ENCODE measurements at places on chromosomes 13 and 19.

DNA sequence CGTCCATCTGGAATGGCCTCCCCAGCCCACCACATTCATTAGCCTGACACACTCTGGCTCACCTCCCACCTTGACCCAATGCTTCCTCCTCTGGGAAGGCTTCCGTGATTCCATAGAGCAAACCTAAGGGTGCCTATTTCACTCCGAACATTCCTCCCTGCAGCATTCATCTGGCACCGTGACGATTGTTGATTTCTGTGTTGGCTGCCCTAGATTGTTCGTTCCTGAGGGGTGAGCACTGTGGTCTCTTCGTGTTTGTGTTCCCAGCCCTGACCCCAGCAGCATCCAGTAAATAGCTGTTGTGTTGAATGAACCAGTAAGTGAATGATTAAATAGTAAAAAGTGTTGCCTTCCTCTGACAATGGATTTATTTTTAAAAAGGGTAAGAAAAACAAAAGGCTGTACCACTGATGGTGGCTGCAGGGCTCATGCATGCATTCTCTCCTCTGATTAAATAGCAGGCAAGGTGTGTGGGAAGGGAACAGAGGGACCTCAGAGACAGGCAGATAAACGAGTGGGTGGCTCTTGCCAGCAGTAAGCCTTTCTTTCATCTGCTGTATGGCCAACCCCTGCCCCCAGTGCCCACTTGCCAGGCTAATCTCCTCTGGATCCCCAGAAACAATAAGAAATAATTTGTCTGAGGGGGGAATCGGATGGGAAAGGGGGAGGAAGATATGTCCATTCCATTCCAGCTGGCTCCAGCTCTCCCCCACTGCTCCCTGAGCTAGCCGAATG lies 48.4 kb upstream of the CACNA1A start:
- no peak for DNase-seq

- DNase-seq: no peak
These were observed 73.8 kb downstream of the TRPM4 start for GRCh38 chr19:49231389-49231788.

DNA sequence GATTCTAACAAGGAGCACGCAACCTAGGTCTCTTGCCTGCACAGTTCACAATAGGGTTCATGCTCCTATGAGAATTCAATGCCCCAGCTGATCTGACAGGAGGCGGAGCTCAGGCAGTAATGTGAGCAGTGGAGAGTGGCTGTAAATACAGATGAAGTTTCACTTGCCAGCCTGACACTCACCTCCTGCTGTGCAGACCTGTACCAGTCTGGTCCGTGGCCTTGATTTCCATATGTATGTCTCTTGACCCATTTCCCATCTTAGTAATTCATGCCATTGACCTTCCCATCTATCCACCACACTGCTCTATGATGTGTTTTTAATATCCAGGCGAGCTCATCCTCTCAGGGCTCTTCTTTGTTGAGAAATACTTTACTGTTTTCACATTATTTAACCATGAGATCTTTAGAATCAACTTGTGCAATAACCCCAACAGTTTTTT lies 95.2 kb downstream of the LRCH1 start:
- DNase-seq: no peak

DNA sequence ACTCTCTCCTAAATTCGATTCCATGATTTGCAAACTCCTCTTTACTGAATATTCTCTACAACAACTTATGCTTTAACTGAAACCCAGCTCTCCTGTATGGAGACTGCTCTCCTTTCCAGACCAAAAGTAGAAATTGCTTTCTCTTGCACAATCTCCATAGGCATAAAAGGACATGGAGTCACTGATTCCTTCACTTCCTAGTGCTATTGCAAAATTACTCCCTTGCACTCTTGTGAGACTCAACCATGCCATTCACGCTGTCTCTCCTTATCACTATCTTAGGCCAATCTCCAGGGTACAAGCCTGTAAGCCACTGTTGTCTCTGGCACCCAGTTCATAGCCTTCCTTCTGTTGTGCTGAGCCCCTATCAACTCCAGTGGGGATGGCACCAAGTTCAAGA lies 30.6 kb downstream of the SERPINE3 start:
- DNase-seq: no peak

DNA sequence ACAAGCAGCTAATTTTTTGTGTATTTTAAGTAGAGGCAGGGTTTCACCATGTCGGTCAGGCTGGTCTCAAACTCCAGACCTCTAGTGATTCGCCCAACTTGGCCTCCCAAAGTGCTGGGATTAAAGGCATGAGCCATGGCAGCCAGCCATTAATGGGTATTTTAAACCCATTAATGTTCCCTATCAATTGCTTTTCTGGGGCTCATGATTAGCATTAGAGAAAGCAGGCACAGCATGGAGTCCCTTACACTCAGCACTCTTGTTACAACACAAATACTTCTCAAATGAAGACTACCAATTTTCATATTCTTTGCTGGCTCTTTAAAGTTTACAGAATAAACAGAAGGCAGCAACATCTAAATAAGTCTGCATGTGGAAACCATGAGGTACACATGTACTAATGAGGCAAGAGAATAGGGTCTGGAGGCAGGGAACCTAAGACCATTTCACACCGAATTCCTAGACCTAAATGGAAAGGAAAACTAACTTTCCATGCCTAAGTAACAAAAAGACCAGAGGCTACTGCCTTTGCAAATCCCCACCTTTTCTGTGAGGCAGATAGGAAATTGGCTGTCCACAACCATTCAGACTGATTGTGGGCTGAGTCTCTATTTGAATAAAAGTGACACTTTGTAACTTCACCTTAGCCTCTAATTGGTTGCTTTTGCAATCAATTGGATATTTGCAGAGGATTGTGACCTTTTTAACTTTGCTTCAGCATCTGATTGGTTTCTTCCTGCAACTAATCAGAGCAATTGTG lies 21.2 kb downstream of the ZNF675 start:
- no peak for DNase-seq

GRCh38 chr13:99393791-99394735 lies 86.9 kb upstream of the GPR183 start:
- no peak for DNase-seq

GRCh38 chr13:31351376-31351775 lies 151.6 kb downstream of the B3GLCT start:
- DNase-seq: no peak

- no peak for DNase-seq
These were observed 27.0 kb downstream of the ZIC5 start for GRCh38 chr13:99944606-99945005.

DNA sequence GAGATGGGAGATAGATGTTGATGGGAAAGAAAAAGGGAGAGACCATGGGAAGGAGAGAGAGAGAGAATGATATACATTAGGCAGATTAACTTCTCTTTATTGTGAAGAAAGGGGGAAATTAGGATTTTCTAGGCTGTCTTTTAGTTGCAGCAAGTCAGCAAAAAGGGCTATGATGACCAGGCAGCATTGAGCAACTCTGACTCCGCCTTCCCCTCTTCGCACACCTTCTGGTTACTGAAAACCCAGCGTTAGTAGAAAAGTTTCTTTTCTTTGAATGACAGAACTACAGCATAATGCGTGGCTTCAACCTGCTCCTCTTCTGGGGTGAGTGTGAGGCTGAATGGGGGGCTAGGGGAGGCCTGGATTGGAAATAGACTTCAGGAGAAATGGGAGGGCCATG lies at the start of gene ADGRE1:
Gene ADGRE1 (plus strand): TSS at position 264 of the 400 bp plus-strand sequence. CDS start 30 bp downstream, at position 294.
- DNase-seq: no peak

DNA sequence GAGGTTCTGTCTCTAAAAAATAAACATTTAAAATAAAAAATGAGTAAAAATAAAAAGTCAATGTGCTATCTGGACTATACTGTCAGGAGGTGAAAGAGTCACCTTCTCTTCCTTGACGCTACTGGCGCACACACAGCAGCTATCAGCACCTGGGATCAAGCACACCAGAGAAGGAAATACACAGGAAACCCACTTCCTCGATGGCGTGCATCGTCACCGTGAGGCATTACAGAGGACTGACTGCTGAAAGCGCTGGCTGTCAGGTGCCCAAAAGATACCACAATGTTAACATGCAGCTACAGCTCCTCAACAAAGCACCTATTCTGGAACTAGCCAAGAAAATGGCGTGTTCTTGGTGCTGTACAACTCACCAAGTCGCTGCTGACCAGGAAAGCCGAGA lies 6.1 kb downstream of the SLC35E1 start:
- no peak for DNase-seq

DNA sequence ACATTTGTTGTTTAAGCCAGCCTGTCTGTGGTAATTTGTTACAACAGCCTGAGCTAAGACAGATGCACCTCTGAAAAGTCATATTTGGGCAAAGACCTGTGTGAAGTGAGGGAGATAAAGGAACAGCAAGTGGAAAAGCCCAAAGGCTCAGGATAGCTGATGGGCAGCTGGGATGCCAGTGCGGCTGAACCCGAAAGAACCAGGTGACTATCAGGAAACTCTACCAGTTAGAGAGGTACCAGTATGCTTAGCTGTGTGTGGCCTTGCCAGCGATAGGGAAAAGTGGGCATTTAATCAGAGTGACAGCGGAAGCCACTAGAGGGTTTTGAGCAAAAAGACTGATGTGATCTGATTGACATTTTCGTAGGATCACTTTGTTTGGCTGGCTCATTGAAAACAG lies 764.8 kb upstream of the GPC6 start:
- DNase-seq: no peak

- DNase-seq: no peak
These were observed 1.1 kb downstream of the ZBTB45 start for GRCh38 chr19:58518256-58519086.

DNA sequence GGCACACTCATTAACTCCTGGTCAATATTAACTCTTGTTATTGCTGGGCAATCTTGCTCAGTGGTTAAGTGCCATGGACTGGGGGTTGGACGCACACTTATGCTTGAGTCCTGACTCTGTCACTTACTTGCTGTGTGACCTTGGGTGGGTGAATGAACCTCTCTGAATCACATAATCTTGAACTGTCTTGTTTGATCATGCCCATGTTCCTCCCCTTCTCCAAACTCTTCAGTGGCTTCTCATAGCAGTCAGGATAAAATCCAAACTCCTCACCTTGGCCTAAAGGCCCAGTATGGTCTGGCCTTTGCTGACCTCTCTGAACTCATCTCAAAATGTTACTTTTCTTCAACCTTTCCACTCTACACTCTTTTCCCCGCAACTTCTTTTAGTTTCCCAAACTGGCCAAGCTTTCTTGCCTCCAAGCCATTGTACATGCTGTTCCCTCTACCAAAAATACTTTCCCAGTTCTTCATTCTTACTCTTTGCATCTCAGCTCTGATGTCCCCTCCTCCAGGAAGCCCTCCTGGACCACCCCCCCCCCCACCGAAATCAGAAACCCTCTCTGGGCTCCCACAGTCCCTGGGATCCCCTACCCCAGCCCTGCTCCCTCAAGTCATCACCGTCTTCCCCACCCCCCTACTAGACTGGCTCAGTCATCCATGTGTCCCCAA lies 2.4 kb downstream of the MYPOP start:
- no peak for DNase-seq

DNA sequence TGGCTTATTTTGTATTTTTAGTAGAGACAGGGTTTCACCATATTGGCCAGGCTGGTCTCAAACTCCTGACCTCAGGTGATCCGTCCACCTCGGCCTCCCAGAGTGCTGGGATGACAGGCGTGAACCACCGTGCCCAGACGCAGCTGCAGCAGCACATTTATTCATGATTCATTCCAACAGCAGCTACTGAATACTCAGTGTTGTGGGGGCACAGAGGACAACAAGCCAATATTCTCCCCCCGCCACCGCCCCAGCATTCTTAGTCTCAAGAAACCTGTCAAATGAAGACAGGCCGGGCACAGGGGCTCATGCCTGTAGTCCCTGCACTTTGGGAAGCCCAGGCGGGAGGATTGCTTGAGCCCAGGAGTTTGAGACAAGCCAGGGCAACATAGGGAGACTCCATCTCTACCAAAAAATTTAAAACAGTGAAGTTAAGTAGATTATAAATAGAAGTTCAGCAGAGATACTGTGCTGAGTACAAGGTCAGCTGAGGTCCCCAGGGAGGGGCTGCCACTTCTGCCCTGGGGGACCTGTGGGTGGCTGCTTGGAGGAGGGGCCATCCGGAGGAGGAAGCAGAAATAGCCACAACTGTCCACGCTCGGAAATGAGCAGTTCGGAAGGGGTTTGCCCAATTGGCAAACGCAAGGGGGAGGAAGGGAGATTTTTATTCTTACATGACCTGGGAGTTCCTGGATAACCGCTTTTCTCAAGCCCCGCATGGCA lies 4.3 kb downstream of the DOT1L start:
- DNase-seq: no peak

DNA sequence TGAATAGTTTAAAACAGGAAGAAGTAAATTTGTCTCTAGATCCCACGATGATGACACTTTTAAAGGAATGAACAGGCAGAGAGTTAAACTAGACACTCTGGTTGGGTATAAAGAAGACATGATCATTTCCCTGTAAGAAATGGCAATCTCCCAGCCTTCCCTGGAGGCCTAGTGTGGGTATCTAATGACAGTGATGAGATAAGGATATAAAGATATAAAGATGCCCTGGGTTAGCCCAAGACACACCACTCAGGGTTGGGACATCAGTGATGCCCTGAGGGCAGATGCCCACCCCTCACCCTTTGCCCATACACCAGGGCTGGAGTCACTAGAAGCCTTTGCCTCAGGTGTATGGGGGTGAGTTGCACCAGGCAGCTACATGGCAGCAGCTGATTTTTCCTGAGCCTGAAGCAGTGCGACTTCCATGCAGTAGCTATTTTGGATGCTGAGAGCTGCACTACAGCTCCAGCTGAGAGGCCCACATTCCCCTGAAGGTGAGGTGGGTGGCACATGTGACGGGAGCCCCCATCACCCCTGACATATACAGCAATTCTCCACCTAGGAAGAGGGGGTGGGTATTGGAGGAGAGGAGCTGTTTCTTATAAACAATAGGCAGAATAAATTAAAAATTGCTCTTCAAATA lies 177.5 kb downstream of the NDFIP2 start:
- no peak for DNase-seq

GRCh38 chr19:40778706-40779284 lies 748 bp downstream of the RAB4B start:
- no peak for DNase-seq

DNA sequence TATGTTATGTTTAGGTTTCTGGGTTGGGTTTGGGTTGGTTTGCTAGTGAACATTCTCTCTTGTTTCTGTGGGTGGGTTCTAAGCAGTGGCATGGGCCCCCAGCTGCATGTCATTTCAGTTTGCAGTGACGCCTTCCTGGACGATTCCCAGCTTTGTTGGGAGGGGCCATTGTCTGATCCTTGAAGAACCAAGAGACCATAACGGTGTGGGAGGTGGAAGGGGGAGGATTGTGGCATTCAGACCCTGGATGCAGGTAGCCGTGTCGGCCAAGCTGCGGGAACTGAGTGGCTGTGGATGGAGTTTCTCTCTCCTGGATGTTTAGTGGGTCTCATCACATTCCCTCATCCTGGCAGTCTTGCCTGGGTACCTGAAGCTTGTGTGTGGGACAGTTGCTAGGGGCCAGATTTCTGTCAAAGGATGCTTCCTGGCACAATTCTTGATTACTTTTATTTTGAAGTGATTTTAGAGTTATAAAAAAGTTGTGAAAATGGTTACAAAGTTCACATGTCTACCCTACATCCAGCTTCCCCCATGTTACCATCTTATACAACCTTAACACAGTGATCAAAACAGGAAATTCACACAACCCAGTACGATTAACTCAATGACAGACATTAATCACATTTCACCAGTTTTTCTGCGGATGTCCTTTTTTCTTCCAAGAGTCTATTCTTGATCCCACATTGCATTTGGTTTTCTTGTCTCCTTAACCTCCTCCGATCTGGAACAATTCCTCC lies 123.8 kb downstream of the SIPA1L3 start:
- no peak for DNase-seq
